ENCODE measurements at places on chromosomes 3 and 15.

- no peak for DNase-seq
Measured at GRCh38 chr3:52401551-52401950, 43.4 kb downstream of the SEMA3G start.

GRCh38 chr3:45212095-45212468 lies 14.0 kb downstream of the TMEM158 start:
- no peak for DNase-seq

DNA sequence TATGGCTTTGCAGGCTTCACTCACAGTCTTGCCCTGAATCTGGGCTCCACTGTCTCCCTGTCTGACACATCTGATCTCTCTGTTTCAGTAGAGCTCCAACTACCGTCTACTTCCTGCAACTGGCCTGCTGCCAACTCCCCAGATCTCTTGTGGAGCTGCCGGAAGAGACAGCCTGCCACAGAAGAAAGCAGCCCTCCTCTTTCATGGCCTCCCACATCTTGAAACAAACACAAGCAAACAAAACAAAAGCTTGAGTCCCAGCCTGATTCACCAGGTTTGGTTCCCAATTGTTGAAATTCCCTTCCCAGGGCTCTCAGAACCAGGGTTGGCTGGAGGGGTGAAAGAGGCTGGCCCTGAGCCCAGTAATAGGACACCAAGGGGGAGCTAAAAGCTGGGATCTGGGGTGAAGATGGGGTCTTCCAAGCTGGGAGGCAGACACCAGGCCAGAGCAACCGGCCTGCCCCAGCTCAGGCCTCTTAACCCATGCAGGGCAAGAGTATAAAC lies 55.3 kb upstream of the CA12 start:
- peak; percentile 56 for DNase-seq

- no peak for DNase-seq
Measured at GRCh38 chr3:53718462-53718861, 127.8 kb downstream of the CHDH start.

DNA sequence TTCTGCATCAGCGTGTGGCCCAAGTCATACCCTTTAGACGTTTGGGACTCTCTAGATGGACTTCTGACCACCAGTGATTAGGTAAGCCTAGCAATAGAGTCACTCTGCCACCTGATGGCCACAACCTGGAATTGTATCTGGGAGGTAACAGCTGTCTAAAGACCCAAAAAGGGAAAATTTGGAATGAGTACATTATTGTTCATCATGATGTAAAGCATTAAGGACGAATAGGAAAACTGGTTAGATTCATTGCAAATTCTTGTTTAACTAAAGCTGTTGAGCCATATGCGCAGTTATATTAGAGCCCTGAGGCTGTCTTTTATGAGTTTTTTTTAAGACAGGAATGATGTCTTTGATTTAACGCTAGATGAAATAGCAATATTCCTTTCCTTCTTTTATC lies 63.6 kb downstream of the FAM81A start:
- no peak for DNase-seq

DNA sequence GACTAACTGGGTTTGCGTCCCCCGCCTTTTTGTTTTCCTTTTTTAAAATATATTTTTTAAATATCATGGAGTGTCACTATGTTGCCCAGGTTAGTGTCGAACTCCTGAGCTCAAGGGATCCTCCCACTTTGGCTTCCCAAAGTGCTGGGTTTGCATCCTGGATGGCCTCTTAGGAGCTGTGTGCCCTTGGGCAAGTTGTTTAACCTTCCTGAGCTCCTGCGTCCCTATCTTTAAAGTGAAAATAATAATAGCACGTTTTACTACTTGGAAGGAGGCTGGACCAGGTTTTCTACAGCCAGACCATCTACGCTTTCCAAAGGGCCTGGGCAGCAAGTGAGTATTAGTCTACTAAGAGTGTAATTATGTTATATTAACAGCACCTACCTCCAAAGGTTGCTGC lies 44.2 kb upstream of the RNU6-1 start:
- no peak for DNase-seq

DNA sequence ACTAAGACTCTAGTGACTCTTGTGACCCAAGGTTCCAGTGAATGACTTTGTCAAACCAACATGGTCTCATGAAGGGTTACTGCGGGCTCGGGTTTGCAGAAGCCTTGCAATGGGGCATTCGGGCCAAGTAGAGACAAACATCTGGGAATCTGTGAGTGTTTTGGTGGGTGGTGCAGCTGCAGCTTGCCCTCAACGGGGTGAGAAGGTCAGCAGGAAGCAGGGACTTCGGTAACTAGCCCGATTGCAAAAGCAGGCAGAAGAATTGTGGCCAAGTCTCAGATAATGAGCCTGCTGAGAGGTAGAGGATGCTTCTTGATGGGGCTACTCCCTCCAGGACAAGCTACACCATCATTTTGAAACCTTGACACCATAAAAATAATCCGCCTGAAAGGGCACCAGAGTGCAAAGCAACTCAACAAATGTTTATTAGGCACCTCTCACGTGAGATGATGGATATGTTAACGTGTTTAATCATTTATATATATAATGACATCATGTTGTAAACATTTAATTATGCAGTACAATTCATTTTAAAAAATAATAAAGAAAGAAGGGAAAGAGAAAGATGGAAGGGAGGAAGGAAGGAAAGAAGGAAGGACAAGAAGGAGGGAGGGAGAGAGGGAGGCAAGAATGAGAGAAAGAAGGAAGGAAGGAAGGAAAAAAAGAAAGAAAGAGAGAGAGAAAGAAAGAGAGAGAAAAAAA lies 263.9 kb upstream of the IGF1R start:
- no peak for DNase-seq

DNA sequence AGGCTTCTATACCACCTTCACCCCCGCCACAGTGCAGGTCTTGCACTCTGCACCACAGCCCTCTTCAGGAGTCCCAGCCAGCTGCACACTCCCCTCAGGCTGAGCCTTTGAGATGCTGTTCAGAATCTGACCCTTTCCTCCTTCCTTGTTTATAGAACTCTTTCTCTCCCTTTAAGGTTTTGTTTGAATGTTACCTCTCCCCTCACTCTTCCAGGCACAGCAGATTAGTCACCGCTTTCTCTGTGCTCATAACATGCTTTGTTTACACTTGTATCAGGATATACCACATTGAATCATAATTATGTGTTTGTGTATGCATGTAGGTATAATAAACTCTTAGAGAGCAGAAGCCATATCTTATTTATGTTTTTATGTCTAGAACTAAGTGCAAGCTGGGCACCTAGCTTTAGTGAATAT lies 168.4 kb upstream of the BCL6 start:
- DNase-seq: no peak

- no peak for DNase-seq
Measured at GRCh38 chr3:57942872-57943283, 65.3 kb upstream of the FLNB start.

DNA sequence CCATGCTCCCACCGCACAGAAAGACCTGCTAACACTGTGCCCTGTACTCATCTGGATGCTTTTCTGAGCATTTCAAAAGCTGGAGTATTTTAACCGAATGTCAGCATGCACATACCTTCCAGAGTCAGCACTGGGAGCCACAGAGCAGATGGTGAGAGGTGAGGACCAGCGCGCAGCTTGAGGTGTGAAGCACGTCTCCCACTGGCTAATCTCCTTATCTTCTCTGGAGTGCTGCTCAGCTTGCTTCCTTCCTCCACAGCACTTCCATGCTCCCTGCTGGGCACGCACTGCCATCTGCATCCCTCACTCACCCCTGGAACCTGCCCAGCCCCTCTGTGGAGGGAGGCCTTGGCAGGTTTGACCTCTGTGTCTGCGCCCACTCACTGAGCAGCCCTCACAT lies at the start of gene GNB5:
Gene GNB5, minus strand, starts transcription at position 186 of the 400 bp plus-strand sequence. CDS start 6,716 bp downstream, outside the sequence.
- DNase-seq: no peak

DNA sequence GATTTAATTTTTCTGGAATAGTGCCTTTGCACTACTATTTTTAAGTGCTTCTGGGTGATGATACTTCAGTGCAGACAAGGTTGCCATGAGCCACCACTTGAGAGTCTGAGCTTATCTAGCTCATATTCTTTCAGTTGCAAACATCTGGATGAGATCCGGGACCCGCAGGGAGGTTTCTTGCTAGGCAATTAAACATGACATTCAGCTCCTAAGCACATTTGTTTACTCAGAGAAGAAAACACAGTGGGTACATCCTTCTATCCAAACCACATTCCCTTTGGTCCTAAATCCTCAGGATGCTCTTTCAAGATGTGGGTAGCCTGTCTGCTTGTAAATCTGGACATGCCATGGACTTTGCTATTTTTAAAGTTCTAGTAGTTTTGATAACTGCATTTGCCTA lies 12.0 kb downstream of the PLSCR1 start:
- DNase-seq: no peak

- peak; percentile 36 for DNase-seq
Measured at GRCh38 chr3:132641837-132642538, 17.6 kb downstream of the ACAD11 start.

DNA sequence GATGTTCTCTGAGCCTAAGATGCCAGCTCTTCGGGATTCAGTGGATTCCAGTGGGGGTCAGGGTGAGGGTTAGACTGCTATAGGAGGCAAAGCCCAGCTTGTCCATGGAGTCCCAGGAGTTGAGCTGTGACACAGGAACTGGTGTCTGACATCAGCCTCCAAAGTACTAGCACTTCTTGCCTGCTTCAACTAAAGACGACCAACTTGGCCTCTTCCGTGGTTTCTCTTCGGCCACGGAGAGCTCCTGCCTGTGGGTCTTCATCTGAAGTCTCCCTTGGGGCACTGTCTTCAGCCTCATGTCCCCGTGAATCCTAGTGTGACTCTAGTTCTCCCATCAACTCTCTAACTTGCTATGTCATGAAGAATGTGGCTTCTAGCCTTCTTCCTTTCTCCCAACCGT lies 12.8 kb upstream of the ACAN start:
- DNase-seq: no peak

- peak; percentile 14 for DNase-seq
Measured at GRCh38 chr15:50051811-50052419, 67.1 kb downstream of the ATP8B4 start.

- DNase-seq: no peak
Measured at GRCh38 chr3:30835667-30836066, 58.8 kb downstream of the GADL1 start.

- DNase-seq: no peak
Measured at GRCh38 chr3:169945313-169945712, 21.3 kb upstream of the SEC62 start.

DNA sequence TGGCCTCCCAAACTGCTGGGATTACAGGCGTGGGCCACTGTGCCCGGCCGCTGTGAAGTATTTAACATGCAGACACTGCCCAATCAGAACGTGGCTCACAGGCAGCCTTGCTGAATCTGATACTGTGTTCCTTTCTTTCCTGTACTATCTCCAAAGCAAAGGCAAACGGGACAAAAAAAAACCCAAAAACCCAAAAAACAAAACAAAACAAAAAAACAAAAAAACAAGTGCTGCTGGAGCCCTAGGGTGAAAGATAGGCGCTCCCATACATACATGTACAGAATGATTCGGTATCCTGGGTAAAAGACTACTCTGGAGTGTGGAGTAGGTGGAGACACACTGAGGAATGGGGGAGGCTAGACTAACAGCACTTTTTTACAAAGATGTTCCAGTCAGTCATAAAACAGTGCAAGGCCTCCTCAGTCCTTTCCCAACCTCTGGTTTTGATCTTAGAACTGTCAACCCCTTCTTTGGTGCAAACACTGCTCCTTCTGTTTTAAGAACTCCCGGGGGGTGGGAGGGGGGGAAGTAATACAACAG lies 7.7 kb upstream of the MAP1A start:
- DNase-seq: no peak

- DNase-seq: no peak
Measured at GRCh38 chr15:51237816-51238215, 100.6 kb downstream of the CYP19A1 start.

DNA sequence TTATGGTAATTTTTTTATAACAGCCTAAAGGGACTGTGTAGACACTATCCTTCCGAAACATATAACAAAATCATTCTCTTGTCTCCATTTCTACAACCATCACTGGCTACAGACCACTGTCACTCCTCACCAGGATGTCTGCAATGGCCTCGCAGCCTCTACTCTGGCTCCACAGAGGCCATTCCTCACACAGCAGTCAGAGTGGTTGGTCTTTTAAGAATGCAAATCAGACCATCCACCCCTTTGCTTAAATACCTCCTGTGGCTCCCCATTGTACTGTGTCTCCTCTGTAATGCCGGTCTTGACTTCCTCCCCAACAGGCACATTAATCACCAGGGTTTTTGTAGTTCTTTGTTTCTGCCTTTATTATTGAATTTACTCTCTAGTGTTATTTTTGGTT lies 344.8 kb downstream of the ERC2 start:
- no peak for DNase-seq

- peak; percentile 82 for DNase-seq
Measured at GRCh38 chr3:152193673-152194267, 75.0 kb upstream of the MBNL1 start.

DNA sequence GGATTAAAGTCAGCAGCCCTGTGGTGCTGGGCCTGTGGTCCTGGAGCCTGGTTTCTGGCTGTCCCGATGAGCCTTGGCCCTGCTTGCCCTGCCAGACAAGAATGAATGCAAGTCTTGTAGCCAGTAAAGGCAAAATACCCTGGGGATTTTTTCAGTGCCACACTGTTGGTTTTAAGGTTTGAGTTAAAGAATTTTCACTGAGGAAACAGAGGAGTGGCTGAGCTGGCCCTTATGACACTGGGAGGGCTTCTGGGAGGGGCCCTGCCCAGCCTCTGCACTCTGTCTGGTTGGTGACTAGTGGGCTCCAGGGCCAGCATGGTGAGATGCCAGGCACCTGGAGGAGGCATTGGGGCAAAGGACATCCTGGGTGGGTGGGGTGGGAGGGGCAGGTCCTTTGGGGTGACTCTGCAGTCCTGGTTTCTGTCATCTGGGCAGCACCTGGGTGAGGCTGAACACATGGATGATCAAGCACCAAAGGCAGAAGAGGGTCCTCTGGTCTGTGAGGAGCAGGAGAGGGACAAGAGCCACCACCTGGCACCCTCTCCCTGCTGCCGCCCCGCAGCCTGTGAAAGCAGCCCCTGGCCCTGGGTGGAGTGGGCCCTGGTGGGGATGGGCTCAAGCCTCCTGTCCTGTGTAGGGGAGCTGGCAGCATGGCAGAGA lies 12.5 kb upstream of the PLA2G4E start:
- DNase-seq: no peak

DNA sequence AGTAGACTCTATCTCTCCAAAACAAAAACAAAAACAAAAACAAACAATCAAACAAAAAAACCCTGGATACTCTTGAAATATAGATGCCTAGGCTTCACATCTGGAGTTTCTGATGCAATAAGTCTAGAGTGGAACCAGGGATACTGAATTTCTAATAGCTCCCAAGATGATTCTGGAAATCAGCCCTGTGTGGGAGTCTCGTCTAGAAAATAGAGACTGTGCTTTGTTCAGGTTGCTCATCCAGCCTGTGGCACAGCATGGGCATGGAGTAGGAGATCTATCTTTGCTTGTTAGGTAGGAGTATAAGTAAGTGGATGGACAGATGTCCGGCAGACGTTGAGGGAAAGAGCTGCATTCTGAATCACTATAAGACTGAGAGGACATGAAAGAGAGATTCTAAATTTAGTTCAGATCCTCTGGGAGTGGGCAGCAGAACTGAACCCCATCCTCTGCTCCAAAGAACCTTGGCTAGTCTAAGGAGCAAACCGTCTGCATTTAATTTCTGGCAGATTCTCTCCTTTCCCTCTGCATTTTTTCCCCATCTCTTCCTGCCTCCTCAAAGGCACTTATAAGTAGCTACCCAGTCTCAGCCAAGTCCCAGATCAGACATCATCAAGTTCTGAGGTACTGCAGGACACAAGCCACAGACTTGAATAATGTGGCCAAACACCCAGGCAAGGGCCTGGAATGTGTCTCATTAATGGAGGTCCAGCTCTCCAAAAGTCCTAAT lies 92.6 kb upstream of the STRIT1 start:
- no peak for DNase-seq
